NK-92 treated with Interleukin-12 subunit alpha and Interleukin-12 subunit beta, amount 100 ng/mL, for 24 hours (cell line): ENCODE measurements at places on chromosomes 13 and 19.

- DNase-seq: no peak
Measured at GRCh38 chr19:30317403-30317802, 54.8 kb upstream of the ZNF536 start.

- no peak for DNase-seq
Measured at GRCh38 chr13:77503398-77503797, 32.1 kb upstream of the SCEL start.

DNA sequence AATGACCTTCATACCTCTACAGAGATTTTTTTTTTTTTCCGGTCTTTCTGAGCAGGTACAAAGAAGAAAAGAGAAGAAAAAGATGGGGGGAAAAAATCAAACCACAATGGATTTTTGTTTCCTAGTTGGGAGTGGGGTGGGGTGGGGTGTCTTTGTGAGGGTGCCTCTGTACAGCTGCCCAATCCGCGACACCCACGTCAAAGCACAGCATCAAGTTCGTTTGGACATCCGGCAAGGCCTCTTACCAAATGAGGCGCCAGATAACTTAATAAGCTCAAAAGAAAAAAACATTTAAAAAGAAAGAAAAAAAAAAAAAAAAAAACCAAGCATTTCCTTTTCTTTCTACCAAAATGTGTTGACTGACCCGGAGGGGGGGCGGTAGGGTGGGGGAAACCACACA, 70.3 kb upstream of the NFIC start:
- DNase-seq: no peak

GRCh38 chr13:36192166-36192565, 22.2 kb downstream of the SOHLH2 start:
- DNase-seq: no peak

- no peak for DNase-seq
Measured at GRCh38 chr19:42124386-42124901, 7.8 kb downstream of the POU2F2 start.

GRCh38 chr19:49637821-49638738, 1.9 kb downstream of the RRAS start:
- no peak for DNase-seq

GRCh38 chr19:10552510-10553053, 8.9 kb downstream of the ATG4D start:
- no peak for DNase-seq

GRCh38 chr13:64505336-64505910, 2724.7 kb downstream of the PCDH9 start:
- DNase-seq: no peak

GRCh38 chr19:11025445-11025844, 63.8 kb upstream of the LDLR start:
- no peak for DNase-seq

DNA sequence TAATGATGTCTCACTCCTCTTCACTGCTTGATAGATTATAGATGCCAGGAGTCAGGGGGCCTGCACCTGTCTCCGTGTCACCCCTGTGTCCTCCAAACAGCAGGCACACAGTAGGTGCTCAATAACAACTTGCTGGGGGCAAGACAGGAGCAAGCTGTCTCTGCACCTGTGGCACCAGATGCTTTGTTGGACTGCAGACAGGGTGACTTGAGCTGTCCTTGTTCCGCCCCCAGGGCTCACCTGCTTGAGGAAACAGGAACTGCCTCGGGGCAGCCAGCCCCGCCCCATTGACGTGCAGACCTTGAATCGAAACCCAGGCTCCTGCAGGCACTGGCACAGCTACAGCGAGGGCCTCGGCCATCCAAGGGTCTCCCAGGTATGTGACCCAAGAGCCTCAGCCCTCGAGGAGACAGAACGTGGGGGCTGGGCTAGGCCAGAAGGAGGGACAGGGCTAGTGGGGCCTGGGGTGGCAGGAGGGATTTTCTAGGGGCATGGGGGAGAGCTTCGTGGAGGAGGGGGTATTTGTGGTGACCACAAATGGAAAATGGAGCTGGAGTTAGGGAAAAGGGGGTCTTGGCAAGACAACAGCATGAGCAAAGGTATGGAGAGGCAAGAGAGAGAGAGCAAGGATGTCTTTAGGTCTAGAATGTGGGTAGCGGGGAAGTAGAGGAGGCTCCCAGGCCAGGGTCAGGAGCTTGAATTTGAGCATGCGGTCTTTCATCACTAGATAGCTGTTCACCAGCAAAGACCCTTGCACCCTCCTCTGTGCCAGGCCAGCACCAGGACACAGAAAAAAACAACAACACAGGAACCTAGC, at the start of gene HSH2D:
TSS of gene HSH2D (plus strand) at position 287 of the 817 bp plus-strand sequence. CDS start 5,066 bp downstream, outside the sequence.
- DNase-seq: peak; percentile 72

DNA sequence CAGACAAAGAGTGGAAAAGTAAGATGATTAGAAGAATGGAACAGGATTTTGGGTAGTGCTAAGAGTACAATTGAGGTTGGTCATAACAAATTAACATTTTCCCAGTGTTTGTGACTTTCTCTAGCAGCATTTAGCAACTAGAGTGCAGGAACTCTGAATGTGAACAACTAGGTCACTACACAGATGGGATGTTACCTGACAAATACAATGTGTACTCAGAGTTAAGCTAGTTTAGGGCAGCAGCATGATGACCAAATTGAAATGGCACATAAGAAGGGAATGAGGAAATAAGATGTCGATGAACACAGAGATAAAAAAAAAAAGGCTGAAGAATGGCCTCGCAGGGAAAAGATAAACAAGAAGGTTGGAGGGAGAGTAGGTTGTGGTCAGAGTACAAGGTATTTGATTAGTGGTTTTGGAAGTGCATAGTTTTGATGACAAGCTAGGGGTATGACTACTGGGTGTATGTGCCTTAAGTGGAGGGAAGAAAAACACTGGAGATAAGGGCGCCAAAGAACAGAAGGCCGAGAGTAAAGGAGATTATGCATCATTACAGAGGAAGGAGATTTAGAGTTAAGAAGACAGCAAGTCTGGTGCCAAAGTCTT, 381.1 kb downstream of the FGF14 start:
- no peak for DNase-seq

DNA sequence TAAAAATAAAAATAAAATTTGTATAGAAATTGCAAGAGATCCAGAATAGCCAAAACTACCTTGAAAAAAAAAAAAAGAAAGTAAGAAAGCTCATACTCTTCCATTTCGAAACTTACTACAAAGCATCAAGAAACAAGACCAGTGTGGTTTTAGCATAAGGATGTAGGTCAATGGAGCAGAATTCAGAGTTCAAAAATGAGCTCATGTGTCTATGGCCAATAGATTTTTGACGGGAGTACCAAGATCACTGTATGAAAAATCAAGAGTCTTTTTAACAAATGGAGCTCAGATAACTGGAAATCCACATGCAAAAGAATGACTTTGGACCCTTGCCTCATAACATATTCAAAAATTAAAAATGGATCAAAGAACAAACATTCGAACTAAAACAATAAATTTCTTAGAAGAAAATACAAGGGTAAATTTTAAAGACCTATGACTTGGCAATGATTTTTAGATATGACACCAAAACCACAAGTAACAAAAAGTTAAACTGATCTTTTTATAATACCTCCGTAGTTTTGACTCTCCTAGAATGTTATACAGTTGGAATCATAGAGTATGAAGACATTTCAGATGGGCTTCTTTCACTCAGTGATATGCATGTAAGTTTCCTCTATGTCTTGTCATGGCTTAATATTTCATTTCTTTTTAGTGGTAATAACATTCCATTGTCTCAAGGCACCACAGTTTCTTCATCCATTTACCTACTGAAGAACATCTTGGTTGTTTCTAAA, 43.2 kb downstream of the KLF12 start:
- DNase-seq: no peak

DNA sequence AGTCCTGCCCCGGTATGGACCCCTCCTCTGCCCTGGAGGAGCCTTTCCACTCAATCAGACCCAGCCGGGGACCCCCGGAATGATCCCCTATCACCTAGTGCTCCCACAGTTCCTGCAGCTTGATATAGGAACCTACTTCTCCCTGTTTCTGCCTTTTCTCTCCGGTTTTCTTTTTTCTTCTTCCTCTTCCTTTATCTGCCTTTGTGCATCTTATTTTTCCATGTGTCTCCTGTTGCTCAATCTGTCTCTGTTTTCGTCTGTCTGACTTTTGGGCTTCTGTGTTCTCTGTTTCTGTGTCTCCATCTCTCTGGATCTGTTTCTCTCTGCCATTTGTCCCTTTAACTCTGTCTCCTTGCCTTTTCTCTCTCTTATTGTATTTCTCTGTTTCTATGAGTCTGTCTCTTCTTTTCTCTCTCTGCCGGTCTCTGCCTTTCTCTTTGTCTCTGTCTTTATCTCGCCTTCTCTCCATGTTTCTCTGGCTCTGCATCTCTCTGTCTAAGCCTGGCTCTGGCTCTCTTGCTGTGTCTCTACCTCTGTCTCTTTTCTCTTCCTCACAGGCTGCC, 10.0 kb downstream of the MEGF8 start:
- DNase-seq: no peak

- no peak for DNase-seq
Measured at GRCh38 chr13:89027694-89028306, 1356.6 kb downstream of the SLITRK5 start.

DNA sequence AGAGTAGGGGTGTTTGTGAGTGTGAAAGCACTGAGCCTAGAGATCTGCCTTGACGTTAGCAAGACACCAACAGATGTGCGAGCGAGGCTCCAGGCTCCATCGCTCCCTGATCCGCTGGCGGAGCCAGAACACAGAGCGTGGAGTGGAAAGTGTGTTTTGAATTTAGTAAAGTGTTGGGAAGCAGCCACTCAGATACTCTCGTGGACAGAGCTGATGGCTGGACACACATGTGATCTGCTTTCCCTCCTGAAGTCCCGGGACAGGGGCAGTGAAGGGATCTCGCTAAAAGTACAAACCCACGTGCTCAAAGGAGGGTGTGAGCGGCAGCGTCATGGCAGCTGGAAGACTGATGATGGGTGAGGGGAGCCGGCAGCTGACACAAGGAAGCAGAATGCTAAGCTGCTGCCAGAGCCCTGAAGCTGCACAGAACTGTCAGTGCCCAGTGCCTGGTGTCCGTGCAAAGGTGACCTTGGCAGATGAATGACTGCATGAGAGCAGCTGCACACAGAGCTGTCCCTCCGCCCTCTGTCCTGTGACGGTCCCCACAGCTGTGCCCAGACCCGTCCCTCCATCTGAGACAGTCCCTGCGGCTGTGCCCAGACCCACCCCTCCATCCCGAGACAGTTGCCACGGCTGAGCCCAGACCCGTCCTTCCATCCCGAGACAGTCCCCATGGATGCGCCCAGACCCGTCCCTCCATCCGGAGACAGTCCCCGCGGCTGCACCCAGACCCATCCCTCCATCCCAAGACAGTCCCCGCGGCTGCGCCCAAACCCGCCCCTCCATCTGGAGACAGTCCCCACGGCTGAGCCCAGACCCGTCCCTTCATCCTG, 29.6 kb upstream of the TMEM255B start:
- no peak for DNase-seq

DNA sequence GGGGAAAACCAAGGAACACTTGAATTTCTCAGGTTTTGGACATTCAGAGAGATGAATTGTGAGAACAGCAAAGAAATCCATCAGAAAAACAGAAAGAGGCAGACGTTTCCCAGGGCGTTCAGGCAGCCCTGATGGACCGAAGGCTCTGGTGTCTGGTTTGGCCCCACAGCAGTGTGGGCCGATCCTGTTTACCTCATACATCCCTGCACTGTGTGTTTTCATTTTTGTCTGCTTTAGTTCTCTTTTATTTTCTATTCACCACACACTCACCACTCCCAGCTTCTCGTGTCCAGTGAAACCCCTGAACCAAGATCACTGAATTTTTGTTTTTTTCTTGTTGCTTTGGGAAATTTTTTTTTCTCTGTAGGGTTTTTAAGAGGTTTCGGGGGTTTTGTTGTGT, 11.9 kb upstream of the WDR18 start:
- DNase-seq: no peak

- no peak for DNase-seq
Measured at GRCh38 chr19:1041272-1041834, 1.4 kb downstream of the ABCA7 start.

DNA sequence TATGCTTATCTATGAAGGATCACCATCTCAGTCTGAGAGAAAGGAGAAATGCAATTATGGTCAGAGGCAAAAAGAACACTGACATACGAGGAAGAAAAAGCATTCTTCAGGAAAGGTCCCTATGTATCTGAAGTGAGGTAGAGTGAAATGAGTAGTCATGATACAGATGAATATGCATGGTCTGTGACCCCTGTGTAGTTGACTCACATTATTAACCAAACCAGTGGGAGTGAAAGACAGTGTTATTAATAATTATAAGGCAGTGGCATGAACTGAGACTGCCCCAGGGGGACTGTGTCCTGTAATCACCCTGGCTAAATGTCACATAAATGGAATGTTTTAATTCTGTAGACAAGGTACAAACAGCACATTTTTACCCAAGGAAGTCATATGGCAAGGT, 1320.2 kb upstream of the PCDH9 start:
- DNase-seq: no peak

DNA sequence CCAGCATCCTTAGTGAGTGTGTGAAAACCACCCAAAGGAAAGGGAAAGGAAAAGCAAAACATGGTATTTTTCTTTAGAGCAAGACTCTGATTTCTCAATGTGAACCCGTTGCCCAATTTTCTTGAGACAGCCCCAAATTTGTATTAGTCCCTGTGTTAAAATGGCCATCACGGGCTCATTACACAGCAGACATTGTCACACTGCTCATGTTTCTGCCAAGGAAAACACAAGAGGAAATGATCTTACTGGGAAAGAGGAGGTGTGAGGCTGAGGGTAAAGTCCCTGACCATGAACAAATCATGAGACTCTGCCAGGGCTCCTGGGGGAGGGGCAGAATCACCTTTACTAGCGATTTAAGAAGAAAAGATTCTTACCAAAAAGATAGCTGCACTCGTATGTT, 54.4 kb downstream of the FAM124A start:
- DNase-seq: no peak

DNA sequence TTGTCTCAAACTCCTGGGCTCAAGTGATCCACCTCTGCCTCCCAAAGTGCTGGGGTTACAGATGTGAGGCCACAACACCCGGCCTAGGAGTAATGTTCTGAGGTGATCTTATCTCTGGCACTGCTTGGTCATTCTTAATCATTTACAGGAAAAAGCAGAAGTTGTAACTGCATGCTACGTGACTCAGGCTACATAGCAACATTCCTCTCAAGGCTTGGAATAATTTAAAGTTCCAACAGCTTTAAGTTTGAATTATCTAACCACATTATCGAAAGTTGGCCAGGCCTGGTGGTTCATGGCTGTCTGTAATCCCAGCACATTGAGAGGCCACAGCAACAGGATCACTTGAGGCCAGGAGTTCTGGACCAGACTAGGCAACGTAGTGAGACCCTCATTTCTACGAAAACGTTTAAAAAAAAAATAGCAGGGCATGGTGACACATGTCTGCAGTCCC, 3.9 kb upstream of the B9D2 start:
- no peak for DNase-seq

DNA sequence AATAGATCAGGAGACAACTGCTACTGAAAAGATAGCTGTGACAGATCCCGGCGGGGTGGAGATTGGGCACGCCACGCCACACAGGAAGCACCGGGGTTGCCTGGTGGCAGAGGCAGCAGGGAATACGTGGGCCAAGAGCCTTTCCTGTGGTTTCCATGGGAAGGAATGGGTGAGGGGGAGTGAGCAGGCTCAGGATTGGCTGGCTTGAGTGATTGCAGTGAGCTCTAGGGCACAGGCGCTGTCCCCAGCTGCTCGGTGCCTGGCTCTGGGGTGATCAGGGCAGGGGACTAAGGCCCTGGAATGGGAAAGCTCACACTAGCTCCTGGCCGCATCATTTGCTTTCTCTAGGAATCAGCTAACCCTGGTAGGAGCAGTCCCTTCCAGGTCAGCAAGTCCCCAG, 166.1 kb downstream of the USP12 start:
- DNase-seq: no peak
